ENCODE measurements at places on chromosomes 4 and X. TPM values are rescaled to one million over a fixed set of nuclear protein-coding genes. Genes with fewer than 3 reads are reported as not detected.

The TKTL1 gene
- total RNA-seq: not detected

The CXCL10 gene
- 1.2 TPM for total RNA-seq

The XK gene
- total RNA-seq: under 0.01 TPM

The CACNA1F gene
- 0.22 TPM for total RNA-seq

The DGKK gene
- not detected for total RNA-seq

The VCX2 gene
- not detected for total RNA-seq

The MAGEA10 gene
- total RNA-seq: not detected

The CC2D2A gene
- 29.5 TPM for total RNA-seq

The APLN gene
- 0.20 TPM for total RNA-seq
